Fibroblast of lung (primary cell): ENCODE measurements at places on chromosomes 4 and X. TPM values are rescaled to one million over a fixed set of nuclear protein-coding genes. Genes with fewer than 3 reads are reported as not detected.

SPIN2A gene
- polyA plus RNA-seq: 0.97 and 2.3 TPM in 2 replicates

IBSP gene
- not detected in 2 replicates for polyA plus RNA-seq

ARAP2 gene
- 0.05 and 0.11 TPM in 2 replicates for polyA plus RNA-seq

ASMT gene
- polyA plus RNA-seq: not detected in 2 replicates

IL13RA2 gene
- 12.7 and 110 TPM in 2 replicates for polyA plus RNA-seq

FAM13A gene
- 14.3 and 14.8 TPM in 2 replicates for polyA plus RNA-seq

ERAS gene
- polyA plus RNA-seq: 0.05 TPM in 1 of 2 replicates, not detected in the other

DIPK2B gene
- polyA plus RNA-seq: not detected in 2 replicates

SLC6A14 gene
- polyA plus RNA-seq: not detected in 2 replicates

PDLIM3 gene
- polyA plus RNA-seq: 8.7 and 14.2 TPM in 2 replicates

CFAP97 gene
- 41.7 and 50.8 TPM in 2 replicates for polyA plus RNA-seq

USP51 gene
- polyA plus RNA-seq: 0.95 and 1.3 TPM in 2 replicates

LDOC1 gene
- polyA plus RNA-seq: 11.5 and 21.2 TPM in 2 replicates

NAA11 gene
- polyA plus RNA-seq: not detected in 2 replicates

DNA sequence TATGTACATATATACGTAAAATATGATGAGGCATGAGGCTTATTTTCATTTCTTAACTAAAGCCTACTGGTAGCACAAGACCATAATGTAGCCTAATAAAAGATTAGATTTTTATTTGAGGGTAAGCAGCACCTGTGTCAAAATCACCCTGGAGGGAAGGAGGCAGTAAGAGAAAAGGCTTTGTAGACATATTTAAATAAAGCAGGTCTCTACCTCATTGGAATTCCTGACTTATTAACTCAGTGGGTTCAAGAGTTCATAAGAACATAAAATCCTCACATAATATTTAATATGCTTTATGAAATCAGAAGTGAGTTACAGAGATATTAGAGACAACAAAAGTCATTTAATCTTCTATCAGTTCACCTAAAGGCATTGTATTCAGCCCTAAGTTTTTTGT is 261.6 kb upstream of the ANKRD50 start:
- peak; percentile 17 for DNase-seq

DNA sequence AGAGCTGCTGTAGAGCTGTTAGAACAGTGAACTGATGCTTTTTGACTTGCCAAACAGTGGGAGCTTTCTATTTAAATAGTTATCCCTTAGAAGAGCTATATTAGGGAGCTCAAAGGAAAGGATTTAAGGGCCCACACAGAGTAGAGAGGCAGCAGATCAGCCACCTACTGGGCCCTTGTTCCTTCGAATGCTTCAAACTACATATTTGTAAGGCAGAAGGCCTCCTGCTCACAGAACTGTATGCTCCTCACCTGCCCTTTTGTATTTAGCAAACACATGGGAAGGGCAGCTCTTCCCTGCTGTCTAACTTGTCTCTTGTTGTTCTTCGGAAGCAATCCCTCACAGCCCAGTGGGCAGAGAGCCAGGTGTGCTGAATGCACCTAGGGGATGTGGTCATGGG is 38.0 kb downstream of the IL1RAPL1 start:
- no peak for DNase-seq

GRCh38 chrX:107348051-107348450 is 101.4 kb upstream of the FRMPD3 start:
- DNase-seq: no peak

DNA sequence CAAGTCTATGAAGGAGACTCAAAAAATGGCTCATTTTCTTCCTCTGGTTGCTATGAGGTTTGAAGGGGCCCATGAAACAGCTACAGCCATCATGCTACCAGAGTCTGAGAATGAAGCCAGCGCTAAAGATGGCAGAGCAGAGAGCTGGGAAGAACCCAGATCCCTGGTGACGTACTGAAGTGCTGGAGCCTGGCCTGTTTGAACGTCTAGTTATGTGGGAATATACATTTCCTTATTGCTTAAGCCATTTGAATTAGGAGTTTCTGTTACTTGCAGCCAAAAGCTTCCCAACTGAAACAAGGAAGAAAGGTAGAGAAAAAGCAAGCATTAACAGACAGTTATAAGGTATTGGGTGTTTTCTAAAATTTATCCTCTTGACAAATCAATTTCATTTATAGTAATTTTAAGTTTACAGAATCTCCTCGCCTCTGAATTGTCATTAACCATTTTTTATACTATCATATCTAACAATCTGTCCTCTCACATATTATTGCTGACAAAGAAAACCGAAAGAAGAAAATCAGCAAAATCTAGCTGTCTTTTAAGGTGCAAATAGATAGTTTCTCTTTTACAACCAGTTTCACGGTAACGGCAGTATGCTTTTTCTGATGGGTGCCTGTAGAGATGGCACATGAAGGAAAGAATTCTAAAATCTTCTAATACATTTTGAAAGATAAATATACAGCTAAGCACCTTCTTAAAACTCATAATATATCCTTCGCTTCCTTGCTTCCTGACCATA is 8.9 kb upstream of the COQ2 start:
- DNase-seq: no peak

DNA sequence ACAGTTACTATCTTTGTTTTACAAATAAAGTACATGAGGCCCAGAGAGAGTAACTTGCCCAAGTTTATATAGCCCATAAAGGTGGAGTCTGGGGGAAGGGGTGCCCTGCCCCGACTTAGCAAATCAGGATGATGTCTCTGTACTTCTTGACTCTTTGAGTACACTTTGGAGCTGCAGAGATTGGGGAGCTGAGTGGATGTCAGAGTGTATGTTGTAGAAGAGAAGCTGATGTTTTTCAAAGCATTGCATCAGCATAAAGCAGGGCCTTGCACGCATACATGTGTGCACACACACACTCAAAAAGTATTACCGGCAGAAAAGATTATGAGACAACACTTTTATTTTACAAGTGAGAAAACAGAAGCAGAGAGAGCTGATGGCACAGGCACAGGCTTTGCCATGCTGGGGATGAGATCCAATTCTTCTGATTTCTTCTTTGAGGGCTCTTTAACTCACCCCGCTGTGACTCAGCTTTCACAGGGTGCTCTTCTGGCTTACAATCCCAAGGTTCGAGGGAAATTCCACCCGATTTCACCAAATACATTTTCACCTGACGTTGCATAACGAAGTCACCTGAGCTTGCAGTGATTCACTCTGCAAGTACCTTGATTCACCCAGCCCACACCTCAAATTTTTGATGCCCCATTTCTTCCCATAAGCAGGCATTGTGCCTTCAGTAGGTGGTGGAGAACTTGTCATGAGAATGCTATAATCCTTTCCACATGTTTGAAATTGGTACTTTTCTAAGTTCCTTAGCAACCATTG is 292.8 kb upstream of the BOD1L1 start:
- no peak for DNase-seq

DNA sequence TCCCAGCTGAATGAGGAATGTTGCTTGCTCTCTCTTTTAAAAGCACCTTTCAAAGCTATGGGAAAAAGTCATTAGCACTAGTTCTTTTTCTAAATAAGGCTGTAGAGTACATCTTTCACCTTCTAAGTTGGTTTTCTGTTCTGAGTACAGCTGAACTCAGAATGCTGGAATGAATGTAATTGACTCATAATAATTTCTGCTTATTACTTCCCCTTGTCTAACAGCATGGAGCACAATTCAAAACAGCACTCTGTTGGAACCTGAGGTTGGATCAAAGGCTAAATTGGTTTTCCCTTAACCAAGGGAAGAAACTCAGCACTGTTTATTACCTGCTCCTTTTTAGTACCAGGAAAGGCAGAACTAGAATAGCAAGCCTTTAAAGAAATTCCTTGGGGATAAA is 33.5 kb upstream of the CYP2U1 start:
- no peak for DNase-seq

DNA sequence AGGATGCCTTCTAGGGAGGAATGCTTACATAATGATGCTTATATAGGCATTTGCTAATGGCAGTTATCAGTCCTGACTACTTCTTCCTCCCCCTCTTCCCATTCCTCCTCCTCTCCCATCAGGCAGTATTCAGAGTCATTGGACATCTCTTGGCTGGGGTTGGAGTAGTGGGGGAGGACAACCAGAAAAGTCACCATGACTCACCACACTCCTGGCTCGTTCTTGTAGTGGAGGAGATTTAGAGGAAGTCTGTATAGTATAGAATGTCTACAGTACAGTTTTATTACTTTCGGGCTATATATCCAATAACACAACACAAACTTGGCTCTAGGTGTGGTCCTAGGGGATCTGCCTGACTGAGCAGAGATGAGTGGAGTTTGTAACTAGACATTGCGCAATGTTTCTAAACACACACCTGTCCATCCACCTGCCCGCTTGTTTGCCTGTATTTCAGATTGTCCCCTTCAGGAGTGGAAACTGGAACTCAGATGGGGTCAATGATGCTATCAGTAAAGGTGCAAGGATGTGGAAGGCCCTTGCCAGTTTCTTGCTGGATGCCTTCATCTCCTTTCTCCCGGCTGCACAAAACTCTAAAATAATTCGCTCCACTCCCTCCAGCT is 27.9 kb upstream of the KIAA1210 start:
- DNase-seq: peak; percentile 75

GRCh38 chr4:156472624-156473023 is 499.0 kb downstream of the PDGFC start:
- no peak for DNase-seq

GRCh38 chr4:74230902-74231499 is 73.1 kb downstream of the MTHFD2L start:
- DNase-seq: peak; percentile 43

GRCh38 chr4:73251384-73251783 is 7.2 kb downstream of the ANKRD17 start:
- DNase-seq: no peak

DNA sequence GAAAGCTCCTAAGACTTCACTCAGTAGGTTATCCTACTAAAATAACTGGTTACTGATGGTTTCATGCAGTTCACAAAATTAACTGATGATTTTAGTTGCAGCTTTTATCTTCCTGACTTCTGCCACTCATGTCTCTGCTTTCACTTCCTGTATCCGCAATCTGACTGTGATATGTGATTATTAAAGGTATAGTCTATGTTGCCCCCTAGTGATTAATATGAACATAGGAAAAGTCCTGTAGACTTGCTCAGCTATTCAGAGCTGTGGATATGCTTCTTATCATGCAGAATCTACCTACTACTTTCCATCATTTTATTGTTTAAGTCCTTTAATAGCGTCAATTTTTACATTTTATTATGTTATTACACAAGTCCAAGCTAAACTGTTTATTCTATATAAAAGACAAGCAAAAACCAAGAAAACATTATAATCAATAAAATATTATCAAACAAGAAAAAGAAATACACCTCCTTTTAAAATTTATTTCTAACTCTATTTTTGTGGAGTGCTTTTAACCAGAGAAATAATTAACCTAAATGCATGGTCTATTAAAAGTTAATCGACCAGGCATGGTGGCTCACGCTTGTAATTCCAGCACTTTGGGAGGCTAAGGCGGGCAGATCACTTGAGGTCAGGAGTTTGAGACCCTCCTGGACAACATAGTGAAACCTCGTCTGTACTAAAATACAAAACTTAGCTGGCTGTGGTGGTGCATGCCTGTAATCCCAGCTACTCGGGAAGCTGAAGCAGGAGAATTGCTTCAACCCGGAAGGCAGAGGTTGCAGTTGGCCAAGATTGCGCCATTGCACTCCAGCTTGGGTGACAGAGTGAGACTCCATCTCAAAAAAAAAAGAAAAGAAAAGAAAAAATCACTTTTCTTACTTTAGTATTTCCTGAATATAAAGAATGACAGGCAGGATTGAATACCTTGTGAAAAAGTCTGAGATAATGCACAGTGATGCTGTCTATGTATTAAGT is 40.4 kb upstream of the TLR2 start:
- peak; percentile 60 for DNase-seq

GRCh38 chr4:145681518-145681917 is 1.6 kb downstream of the C4orf51 start:
- DNase-seq: no peak

DNA sequence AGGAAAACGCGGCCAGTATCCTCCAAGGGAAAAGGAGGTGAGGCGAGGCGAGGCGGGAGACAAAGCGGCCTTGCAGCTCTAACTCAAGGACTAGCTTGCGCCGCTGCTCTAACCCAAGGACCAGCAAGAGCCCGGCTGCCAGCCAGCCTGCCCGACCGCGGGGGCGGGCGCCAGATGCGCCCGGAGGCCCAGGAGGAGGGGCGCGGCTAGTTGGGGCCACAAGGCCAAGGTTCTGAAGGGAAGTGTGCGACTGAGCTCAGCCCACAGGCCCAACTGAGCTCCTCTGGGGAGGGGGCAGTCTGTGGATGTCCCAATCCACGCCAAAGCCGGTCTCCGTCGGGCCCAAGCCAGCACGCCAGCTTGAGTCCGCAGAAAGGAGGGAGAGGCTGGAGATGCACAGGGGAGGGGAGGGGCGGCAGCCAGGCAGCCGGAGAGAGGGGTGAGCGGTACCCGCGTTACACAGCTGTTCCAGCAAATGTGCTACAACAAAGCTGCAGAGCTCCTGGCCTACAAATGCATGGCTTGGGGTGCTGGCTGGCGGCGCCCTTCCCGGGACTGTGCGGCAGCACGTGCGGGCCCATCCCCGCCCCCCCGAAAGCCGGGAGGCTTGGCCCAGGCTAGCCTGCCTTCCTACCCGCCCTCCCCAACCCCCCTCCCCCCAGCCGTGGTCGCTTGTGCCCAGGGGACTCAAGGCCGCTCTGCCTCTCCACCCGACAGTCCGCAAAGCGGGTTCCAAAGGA is 637 bp downstream of the AMER1 start:
- DNase-seq: peak; percentile 34

DNA sequence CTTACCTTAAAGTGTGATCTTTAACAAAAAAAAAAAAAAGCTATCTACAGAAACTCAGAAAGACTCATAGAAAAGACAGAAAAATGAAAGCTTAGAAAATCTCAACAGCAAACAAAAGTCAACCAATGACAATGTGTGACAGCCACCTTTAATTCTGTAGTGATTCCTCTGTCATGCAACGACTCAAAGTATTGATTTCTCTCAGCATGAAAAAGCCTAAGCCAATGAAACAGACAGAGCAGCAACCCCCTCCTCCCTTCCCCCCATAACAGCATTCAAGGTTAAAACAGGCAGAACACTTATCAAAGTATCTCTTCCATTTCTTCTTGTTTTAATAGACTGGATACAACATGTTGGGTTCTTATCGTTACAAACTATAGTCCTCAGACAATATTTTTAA is 112.5 kb downstream of the MAB21L2 start:
- DNase-seq: no peak

DNA sequence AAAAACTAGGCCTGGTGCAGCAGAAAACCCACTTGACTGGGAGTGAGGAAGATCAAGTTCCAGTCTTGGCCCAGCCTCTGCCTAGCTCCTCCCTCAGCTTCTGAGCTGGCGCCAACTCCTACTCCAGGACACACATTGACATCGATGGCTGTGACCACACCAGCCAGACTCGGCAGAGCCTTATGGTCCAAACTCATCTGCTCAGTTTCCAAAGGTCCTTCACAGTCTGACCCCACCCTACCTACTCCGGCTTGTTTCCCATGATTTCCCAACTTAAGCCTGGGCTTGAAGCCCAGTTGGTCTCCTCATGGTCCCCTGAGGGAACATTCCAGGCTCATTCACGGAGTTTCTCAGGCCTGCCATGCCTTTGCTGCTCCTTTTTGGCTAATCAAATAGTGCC is 10.1 kb downstream of the ELF4 start:
- DNase-seq: no peak

- peak; percentile 75 for DNase-seq
These were observed 68.8 kb upstream of the CLNK start for GRCh38 chr4:10753336-10753735.

GRCh38 chr4:189374176-189374575 is 566.5 kb upstream of the FRG1 start:
- no peak for DNase-seq

GRCh38 chrX:134173541-134174272 is 63.3 kb upstream of the CCDC160 start:
- DNase-seq: no peak

GRCh38 chr4:8702020-8702495 is 109.5 kb downstream of the CPZ start:
- DNase-seq: no peak

GRCh38 chr4:184544788-184545409 is 70.5 kb upstream of the IRF2 start:
- DNase-seq: peak; percentile 21
